ENCODE measurements at places on chromosomes 3 and 15.

GRCh38 chr3:153130312-153130977 is 31.6 kb upstream of the RAP2B start:
- peak; percentile 77 for DNase-seq

- peak; percentile 56 for DNase-seq
Measured at GRCh38 chr3:195238586-195239118, 32.3 kb downstream of the XXYLT1 start.

- no peak for DNase-seq
Measured at GRCh38 chr15:28921336-28921735, 35.6 kb downstream of the APBA2 start.

DNA sequence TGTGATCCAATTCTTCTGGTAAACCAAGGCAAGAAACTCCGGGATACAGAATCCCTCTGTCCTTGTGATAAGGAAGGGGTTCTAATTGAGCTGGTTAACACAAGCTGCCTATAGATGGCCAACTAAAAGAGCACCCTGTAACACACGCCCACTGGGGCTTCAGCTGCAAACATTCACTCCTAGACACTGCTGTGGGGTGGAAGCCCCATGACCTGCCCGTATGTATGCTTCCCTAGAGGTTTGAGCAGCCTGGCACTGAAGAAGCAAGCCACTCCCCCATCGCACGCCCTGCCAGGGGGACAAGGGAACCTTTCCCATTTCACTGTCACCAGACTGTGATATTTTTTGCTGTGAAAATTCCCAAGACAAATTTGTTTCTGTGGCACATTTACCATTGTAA is 516.9 kb upstream of the GOLIM4 start:
- DNase-seq: no peak

DNA sequence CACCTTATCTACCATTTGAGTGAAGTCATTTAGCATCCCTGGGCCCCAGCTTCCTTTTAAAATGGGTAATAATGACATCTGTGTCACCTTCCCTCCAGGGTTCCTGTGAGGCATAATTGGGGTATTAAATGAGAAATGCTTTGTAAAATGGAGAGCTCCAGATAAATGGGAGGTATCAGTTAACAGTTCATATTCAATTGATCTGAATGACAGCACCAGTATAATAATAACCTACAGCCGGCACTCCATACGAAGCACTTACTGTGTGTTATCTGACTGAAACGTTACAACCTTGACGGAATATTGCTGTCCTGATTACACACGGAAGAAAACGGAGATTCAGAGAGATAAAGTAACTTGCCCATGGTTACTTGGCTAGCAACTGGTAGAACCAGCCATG is 53.6 kb downstream of the BHLHE40 start:
- DNase-seq: no peak

GRCh38 chr3:55609230-55609827 is 122.2 kb upstream of the WNT5A start:
- no peak for DNase-seq

GRCh38 chr3:3860235-3860634 is 61.0 kb downstream of the LRRN1 start:
- DNase-seq: no peak

GRCh38 chr3:172846706-172847105 is 96.2 kb downstream of the ECT2 start:
- DNase-seq: peak; percentile 45

GRCh38 chr3:128487813-128488635 is 5.0 kb downstream of the GATA2 start:
- peak; percentile 76 for DNase-seq

- no peak for DNase-seq
Measured at GRCh38 chr3:4950351-4950784, 28.9 kb upstream of the BHLHE40 start.

- DNase-seq: no peak
Measured at GRCh38 chr15:76127169-76127568, 67.4 kb downstream of the TMEM266 start.

- peak; percentile 85 for DNase-seq
Measured at GRCh38 chr15:90680371-90680935, 36.7 kb upstream of the BLM start.

GRCh38 chr3:124760601-124761000 is 30.3 kb downstream of the UMPS start:
- peak; percentile 77 for DNase-seq

- DNase-seq: no peak
Measured at GRCh38 chr3:108946292-108947285, 7.1 kb downstream of the GUCA1C start.

DNA sequence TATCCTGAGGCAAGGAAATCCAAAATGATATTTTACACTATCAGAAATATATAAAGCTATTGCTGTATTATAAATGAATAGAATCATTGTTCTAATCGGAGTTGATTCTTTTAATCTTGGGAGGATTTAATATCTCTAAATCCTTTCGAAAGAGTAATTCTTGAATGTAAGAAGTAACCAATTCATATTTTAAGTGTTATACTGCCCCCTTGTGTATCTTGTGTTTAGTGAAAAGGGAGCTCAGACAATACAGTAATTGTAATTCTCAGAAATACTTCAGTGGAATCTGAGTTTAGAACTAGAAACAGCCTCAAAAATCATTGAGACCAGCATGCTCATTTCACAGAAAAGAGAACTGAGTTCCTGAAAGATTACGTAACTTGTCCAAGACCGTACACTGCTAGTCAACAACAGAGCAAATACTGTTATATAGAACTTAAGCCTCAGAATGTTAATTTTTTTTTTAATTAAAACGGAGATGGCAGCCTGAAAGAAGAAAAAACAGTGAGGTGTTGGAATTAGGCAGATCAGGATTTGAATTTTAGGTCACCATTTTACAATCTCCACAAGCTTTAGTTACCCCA is 42.9 kb downstream of the PLCH1 start:
- peak; percentile 73 for DNase-seq

- DNase-seq: peak; percentile 46
Measured at GRCh38 chr3:132079147-132079546, 44.3 kb upstream of the CPNE4 start.

GRCh38 chr15:90259524-90259923 is 5.9 kb upstream of the NGRN start:
- peak; percentile 56 for DNase-seq

DNA sequence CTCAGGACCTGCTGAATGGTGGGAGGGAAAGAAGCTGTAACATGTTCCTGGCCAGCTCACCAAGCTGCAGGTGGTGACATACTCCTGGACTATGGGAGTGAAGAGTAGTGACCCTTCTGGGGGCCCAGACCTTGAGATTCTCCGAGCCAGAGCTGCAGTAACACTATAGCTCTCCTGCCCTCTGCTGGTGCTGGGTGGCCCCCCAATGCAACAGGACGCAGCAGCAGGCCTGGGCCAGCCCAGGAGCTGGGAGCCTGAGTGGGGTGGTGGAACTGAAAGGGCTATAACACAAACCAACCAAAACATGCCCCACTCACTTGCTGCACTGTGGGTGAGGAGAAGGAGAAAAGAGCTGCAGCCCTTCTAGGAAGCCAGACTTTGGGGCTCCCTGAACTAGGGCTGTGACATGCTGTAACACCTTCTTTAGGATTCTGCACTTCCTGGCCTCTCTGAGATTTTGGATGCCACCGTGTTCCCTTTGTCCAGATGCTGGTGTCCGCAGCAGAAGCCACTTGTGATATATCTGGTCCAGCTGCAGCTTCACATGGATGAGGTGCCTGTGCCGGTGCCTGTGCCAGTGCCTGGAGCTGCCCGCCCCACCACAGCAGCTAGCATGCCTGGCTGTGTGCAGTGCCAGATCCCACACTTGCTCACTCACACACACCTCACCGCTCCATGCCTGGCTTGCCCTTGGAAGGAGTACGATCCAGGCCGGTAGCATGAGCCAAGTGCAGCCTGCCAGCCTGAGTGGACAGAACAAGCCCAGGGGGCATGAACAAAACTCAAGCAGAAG is 636.8 kb upstream of the KCNMB2 start:
- no peak for DNase-seq

DNA sequence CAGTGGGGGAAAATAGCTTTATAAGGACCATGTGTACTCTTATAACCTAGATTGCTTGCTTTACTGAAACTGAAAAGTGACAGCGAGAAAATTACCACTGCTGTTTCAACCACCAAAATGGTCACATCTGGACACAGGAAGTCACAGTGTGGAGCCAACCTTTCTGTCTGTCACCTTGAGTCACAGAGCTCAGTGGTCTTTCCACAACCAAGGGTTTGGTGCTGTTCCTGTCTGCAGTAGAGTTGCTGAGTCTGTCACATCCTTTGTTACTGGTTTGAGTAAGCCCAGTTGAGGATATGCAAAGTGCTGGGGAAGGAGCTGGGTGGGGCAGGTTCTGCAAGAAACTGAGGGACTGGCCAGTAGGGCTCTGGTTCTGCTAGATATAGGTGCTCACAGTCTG is 139.1 kb upstream of the EIF1B start:
- DNase-seq: no peak

- no peak for DNase-seq
Measured at GRCh38 chr3:15513116-15513515, 8.4 kb downstream of the COLQ start.

- peak; percentile 73 for DNase-seq
Measured at GRCh38 chr3:61975199-61975598, 398.2 kb downstream of the FEZF2 start.

Data from choroid plexus epithelial cell (primary cell).